ENCODE measurements at places on chromosomes 16 and 17. TPM values are rescaled to one million over a fixed set of nuclear protein-coding genes. Genes with fewer than 3 reads are reported as not detected.

Gene NEK8
- 2.8 TPM for total RNA-seq

Gene DPEP1
- total RNA-seq, result not detected

Gene HSD11B2
- total RNA-seq, result 0.93 TPM

Gene GRIN2C
- total RNA-seq, result under 0.01 TPM

Gene NHLRC4
- 3.5 TPM for total RNA-seq

Gene DYNLL2
- total RNA-seq, result 9.4 TPM

Gene FKBP10
- 395 TPM for total RNA-seq

Gene NDUFB10
- total RNA-seq, result 198 TPM

Gene PPL
- 145 TPM for total RNA-seq

Gene SLC5A10
- total RNA-seq, result not detected

Gene ACAP1
- not detected for total RNA-seq

Gene CCL13
- total RNA-seq, result 4.1 TPM

Gene CORO1A
- total RNA-seq, result 0.15 TPM

Gene WFDC1
- total RNA-seq, result 0.10 TPM

Gene TRIM16
- 27.2 TPM for total RNA-seq

Gene KATNB1
- total RNA-seq, result 13.8 TPM

Gene PIMREG
- 6.6 TPM for total RNA-seq

Gene C17orf100
- total RNA-seq, result 0.54 TPM

Gene HOXB2
- total RNA-seq, result 10.3 TPM

Gene CACNA1G
- total RNA-seq, result 2.1 TPM

Gene RNF112
- total RNA-seq, result 3.4 TPM

Gene PLA2G10
- not detected for total RNA-seq

Gene CCL7
- total RNA-seq, result 1.5 TPM

Gene RFFL
- 27.0 TPM for total RNA-seq

Gene DYNLRB2
- 3.2 TPM for total RNA-seq

Gene HSPB9
- not detected for total RNA-seq

Gene KCNG4
- total RNA-seq, result not detected

Gene RGS11
- 1.7 TPM for total RNA-seq

Gene GRAP
- total RNA-seq, result 1.3 TPM

Gene GRB7
- 0.44 TPM for total RNA-seq

Gene SDK2
- 0.49 TPM for total RNA-seq

Gene CLUH
- 47.4 TPM for total RNA-seq

Gene RTN4RL1
- total RNA-seq, result 2.6 TPM

Gene TOP2A
- 10.6 TPM for total RNA-seq

Gene RAP1GAP2
- 0.31 TPM for total RNA-seq

Gene MYH3
- total RNA-seq, result 0.24 TPM

Gene PRSS27
- total RNA-seq, result 0.05 TPM

Measured in cardiac ventricle fibroblast (primary cell).